Muscle of leg (tissue), 16 donors: ENCODE measurements at places on chromosomes 11 and 22.

DNA sequence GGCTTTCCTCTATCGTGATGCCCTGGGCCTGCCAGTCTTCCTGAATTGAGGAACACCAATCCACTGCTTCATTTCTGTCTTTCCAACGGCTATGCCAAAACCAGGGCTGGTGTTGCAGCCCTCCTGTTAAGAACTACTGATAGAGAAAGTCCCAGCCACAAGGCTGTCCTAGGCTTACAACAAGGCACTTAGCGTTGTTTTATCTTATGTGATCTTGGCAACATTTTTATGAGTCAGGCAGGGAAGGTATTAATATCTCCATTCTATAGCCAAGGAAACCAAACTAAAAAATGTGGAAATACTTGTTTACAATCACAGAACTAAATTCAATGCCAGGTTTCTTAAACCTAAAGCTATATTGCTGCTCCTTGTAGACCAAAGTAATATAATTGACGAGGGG lies 89.9 kb upstream of the AMOTL1 start:
- no peak for DNase-seq

GRCh38 chr11:35185696-35186095 lies 46.7 kb downstream of the CD44 start:
- DNase-seq = no peak

DNA sequence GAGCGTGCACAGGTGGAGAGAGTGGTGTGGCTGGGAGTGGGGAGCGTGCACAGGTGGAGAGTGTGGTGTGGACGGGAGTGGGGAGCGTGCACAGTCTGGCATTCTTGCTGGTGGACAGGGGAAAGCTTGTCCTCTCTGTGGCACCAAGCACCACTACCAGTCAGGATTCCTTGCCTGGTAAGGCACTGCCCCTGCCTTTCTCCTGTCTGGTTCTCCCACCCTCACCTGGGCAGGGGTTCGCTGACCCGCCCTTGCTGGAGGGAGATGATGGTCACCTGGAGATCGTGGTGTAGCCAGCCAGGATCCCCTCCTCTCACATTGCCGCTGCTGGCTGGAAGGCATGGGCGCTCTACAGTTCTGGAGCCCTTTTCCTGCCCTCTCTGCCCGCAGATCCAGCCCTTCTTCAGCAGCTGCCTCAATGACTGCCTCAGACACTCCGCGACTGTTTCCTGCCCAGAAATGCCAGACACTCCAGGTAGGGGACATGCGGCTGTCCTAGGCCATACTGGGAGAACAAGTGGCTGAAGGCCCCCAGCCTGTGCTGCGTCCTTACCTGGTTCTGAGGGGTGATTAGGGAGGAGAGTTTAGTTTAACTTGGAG lies 16.7 kb downstream of the TMEM121B start:
- DNase-seq = no peak

GRCh38 chr22:46929046-46929709 lies 166.7 kb downstream of the TBC1D22A start:
- DNase-seq = no peak

DNA sequence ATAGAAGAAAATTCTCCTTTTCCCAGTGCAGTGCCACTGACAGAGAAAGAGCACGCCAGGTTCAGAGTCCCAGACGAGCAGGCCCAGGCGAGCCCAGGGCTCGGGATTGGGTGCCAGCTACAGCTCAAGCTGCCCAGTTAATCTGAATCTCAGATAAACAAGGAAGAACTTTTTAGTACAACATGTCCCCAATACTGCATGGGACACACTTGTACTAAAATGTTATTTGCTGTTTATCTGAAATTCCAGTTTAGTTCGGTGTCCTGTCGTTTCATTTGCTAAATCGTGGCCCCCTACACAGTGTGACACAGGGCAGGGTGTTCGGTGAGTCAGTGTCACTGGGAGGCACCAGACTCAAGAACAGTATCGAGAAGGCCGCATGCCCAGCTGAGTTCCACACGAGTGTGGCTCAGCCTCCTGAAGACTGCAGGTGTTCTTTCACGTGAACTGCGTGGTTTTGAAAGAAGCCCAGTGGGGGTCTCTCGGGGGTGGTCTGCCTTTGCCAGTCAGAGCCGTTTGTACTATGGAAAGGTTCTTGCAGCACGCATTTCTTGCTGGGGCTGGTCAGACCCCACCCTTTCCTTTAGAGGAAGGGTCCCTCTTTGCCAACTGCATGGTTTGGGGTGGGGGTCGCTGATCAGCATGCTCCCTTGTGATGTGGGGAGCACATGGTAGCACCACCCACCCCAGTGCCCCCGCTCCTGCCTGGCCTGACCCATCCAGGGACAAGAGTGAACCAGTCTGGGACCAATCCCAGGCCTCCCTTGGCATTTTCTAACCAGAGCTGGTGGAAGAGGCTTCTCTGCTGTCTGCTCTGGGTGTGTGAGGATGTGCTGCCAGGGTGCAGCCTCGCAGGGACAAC lies 115.6 kb upstream of the B3GAT1 start:
- DNase-seq = no peak

DNA sequence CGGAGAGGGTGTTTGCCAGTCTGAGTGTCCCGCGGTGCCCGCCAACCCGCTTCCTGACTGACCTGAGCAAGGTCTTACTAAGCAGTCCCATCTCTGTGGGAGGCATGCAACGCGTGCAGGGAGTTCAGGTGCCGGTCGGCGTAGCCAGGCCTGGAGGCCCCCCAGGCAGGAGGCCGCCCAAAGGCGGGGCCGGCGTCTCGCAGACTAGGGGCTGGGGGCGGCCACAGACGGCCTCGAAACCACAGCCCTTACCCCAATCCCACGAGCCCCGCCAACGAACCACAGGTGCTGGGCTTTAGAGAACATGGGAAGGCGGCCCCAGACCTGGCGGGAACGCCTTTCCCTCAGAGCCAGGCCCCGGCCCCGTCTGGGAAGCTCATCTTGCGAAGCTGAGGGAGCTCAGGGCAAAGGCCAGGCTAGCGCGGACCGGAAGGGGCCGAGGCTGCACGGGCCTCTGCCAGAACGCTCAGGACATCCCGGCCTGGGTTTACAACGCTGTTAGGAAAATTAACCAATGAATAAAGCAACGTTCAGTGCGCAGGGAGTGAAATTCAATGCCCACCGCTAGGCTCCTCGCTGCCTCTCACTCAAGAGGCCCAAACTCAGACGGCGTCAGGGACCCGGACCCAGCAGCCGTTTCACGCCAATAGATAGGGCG lies 2.1 kb upstream of the MTFP1 start:
- DNase-seq = no peak

DNA sequence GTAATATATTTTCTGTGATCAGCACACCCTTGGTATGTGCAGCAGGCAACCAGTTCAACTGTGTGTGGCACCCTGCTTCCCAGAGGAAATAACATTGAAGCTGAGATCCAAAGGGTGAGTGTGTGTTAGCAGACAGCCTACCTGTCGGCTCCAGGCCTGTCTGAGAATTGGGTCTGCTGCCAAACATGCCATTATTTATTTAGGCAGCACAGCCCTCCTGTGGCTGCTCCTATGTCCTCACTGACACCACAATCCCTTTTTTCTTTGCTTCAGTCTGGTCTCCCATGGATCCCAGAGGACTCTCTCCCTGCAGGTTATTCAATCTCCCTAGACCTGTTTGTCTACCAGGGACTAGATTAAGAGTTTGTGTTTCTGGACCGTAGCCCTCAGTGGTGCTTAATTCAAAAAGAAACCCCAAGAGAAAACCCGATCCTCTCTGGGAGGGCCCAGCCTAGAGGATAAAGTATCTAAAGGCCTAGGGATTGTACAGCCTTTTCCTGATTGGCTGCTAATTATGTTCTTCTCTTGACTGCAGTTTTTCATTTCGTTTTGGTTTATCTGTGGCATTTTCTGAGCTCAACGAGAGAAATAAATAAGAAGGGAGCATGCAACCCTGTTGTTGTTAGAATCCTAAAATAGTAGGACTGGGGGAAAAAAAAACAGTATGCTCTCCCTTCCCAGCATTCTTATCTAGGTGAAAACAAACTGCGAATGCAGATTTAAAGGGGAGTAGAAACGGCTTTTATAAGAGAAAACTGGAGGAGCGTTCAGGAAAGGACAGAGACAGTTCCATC lies 24.1 kb downstream of the KCNE3 start:
- peak; percentile 33 for DNase-seq

GRCh38 chr11:61111786-61112517 lies 9.7 kb downstream of the CD5 start:
- no peak for DNase-seq
